ENCODE measurements at places on chromosomes 4 and X.

- peak; percentile 67 for DNase-seq
Measured at GRCh38 chrX:10146346-10146745, 10.4 kb upstream of the CLCN4 start.

DNA sequence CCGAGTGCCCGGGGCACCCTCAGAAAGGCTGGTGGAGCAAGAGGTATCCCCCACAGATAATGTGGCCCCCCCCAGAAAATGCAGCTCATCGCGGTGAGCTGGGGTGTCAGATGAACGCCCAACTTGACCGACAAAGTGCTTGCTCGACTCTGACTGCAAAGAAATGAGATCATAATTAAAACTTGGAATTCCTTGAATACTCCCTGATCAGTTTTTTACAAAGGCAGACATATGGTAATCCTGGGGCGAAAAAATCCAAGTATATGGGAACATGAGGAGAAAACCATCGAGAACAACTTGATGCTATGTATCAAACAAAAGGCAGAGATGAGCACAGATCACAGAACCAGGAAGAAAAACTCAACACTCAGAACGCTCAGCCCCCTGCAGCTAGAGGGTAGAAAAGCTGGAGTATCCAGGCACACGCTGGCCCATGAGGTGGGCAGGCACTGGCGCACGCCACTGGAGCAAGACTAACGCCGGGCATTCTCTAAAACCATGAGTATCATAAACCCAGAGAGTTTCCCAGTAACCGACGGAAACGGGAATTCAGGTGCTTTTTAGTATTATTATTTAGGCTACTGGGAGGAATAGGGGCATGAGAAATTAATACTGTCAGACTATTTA lies 127.3 kb downstream of the AFAP1 start:
- no peak for DNase-seq

GRCh38 chrX:49165901-49166881 lies 3.6 kb downstream of the MAGIX start:
- DNase-seq: no peak

- DNase-seq: no peak
Measured at GRCh38 chr4:21742326-21742725, 206.2 kb downstream of the KCNIP4 start.

- peak; percentile 74 for DNase-seq
Measured at GRCh38 chr4:77385124-77385969, 220.3 kb upstream of the CXCL13 start.

GRCh38 chrX:146154191-146154590 lies 336.6 kb downstream of the SLITRK2 start:
- no peak for DNase-seq

GRCh38 chrX:13051529-13052172 lies 7.2 kb upstream of the FAM9C start:
- no peak for DNase-seq
